ENCODE measurements at places on chromosomes 6 and 20. TPM values are rescaled to one million over a fixed set of nuclear protein-coding genes. Genes with fewer than 3 reads are reported as not detected.

The LY6G5C gene
- 1.1 TPM for total RNA-seq

The ME1 gene
- 17.0 TPM for total RNA-seq

The PAX1 gene
- not detected for total RNA-seq

The RIPPLY2 gene
- total RNA-seq, result not detected

The MMP24 gene
- 0.16 TPM for total RNA-seq

The CDH4 gene
- total RNA-seq, result 0.25 TPM

The GPLD1 gene
- total RNA-seq, result 0.27 TPM

The CFB gene
- 32.9 TPM for total RNA-seq

The C4A gene
- 33.5 TPM for total RNA-seq

The IRAK1BP1 gene
- total RNA-seq, result 7.9 TPM

The TULP4 gene
- 131 TPM for total RNA-seq

The CLVS2 gene
- total RNA-seq, result not detected

The RFX6 gene
- not detected for total RNA-seq

The BTN3A1 gene
- total RNA-seq, result 24.0 TPM

The CASS4 gene
- 0.49 TPM for total RNA-seq

The LCA5 gene
- 12.1 TPM for total RNA-seq

DNA sequence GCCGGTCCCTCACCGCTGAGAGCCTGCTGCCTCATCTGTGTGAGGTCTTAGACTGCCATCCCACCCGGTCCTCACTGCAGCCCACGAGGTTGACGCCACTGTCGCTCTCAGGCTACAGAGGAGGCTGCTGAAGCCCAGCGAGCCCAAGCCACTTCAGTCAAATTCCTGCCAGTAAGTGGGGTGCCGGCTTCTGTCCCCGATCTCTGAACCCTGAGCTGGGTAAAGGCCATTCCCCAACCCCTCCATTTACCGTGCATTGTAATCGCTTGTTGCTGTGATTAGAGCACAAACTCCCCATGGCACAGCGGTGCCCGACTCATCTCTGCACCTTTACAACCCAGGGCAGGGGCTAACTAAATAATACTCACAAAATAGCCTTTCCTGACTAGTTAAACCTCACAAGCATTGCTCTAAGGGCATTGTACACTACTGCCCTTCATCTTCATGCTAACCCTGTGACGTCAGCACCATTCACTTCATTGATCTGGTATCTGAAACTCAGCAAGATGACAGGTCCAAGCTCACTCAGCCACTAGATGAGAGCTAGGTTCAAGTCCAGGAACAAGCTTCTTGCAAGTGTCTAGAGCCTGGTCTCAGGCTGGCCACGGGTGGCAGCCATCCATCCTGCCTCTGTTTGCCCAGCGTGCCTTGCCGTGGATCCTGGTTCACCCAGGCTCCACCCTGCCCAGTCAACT, 122.7 kb downstream of the BCAS1 start:
- no peak for DNase-seq

DNA sequence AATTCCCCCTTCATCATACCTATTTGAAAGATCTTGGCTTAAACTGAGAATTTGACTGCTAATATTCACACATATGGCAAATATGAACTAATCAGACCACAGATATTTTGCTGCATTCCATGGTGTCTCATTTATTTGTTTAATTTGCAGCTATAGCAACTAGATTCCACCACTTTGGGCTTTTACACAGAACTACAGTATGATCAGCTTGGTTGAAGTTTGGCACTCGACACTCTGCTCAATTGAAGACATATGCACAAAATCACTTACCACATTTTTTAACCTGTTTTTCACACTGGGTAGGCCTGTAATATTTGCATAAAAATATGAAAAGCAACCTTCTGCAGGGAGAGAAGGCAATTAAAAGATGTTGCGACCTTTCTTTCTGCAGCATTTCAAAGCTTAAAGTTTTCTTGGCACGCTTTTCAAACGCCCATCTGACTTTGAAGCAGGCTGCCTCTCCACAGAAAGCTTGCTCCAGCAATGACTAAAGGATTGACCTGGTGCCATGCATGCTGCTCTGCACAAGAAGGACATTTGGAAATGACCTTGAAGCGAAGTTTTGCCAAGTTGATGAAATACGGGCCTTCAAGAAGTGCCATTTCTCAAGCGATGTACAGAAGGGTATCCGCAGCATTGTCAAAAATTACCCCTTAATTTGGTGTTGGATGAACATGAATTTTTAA, 126.7 kb downstream of the AIG1 start:
- peak; percentile 93 for DNase-seq

GRCh38 chr6:116268589-116269293, 11.0 kb downstream of the TSPYL1 start:
- DNase-seq, result peak; percentile 90

GRCh38 chr6:134249759-134250602, 67.9 kb downstream of the SGK1 start:
- DNase-seq, result peak; percentile 77

DNA sequence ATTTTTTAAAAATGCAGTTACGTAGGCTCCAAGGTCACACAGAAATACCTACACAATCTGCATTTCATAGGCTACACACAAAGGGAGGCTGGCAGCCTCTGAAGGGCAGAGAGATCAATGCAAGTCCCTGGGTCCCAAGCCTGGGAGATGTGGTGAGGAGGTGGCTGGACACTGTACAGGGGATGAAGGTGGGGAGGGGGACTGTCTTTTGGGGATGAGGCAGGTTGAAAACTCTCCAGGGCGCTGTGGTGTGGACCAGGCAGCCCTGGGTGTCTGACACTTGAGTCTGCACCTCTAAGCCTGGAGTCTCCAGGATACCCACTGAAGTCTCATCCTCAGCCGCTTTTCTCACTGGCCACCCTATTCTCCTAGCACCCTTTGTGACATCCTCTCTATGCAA, 24.5 kb downstream of the TXNDC5 start:
- no peak for DNase-seq

GRCh38 chr6:156102129-156102528, 646.5 kb upstream of the NOX3 start:
- peak; percentile 17 for DNase-seq

GRCh38 chr6:103885446-103885845, 974.3 kb downstream of the HACE1 start:
- no peak for DNase-seq

DNA sequence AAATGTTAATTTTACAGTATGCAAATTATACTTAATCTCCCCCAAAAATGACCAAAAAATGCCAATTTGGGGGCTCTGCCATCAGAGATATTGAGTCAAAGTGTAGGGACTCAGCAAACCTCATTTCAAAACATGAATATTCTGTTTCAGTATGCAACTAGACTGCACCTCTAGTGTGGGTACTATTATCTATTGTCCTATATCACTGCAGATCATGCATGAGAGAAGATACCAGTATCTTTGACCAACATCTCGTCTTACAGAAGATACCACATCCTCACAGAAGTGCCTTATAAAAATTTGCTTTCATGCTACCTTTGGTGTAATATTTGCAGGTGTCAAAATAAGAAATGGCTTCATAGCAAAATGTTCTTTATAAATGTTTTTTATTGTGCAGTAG, 623.8 kb downstream of the TENT5A start:
- no peak for DNase-seq

GRCh38 chr6:3607599-3607998, 143.9 kb downstream of the PXDC1 start:
- no peak for DNase-seq

- no peak for DNase-seq
Measured at GRCh38 chr6:157627195-157627966, 195.7 kb upstream of the SNX9 start.

GRCh38 chr6:5992551-5993225, 14.0 kb downstream of the NRN1 start:
- DNase-seq, result no peak

DNA sequence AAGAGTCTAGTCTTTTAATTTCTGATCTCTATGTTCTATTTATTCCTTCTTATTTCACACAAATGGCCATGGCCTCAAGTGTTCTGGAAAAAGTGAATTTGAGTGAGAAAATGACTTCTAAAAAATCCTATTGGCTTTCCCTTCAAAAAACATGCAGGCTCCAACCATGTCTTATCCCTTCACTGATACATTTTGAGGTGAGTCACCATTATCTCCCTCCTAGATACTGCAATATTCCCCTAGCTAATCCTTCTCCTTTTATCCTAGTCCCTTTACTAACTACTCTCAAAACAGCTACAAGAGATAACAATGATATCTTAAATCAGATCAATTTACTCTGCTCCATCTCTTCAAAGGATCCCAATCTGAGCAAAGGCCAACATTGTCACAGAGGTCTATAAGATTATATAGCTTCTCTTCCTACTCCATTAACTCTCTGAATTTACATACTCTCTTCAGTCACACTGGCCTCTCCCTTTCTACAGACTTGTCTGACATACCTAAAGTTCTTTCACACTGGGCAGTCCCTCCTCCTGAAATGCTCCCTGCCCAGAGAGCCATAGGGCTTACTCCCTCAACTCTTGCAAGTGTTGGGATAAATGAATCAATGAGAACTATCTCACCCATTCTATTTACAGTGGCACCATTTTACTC, 129.2 kb downstream of the TENT5A start:
- peak; percentile 16 for DNase-seq

DNA sequence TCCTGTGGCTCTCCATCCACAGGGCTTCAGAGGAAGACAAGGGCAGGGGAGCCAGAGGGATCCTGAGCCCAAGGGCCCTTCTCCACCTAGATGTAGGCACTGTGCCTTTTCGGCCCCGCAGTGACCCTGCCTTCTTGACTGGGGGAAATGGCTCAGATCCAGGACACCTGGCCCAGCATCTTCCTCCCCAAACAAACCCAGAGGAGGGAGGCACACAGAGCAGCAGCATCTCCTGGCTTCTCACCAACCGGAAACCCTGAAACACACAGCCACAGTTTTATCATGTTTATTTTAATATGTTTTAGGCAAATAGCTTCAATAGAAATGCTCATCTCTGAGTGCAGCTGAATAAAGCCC, 84.5 kb upstream of the LRFN2 start:
- DNase-seq, result no peak

DNA sequence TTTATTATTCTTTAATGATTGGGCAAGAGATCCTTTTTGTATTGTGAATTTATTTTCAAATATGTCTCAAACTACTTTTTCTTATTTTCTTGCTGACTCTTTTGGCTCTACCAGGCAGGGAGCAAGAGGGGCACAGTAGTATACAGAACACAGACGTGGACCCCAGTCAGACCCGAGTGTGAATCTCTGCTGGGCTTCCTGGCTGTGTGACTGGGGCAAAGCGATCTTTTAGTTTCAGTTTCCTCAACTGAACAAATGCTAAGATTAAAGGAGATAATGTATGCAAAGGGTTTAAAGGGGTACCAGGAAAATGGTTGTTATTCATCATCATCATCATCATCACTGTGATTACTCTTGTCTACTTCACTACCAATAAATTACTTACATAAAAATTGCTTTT, 317.5 kb downstream of the HIVEP2 start:
- no peak for DNase-seq

DNA sequence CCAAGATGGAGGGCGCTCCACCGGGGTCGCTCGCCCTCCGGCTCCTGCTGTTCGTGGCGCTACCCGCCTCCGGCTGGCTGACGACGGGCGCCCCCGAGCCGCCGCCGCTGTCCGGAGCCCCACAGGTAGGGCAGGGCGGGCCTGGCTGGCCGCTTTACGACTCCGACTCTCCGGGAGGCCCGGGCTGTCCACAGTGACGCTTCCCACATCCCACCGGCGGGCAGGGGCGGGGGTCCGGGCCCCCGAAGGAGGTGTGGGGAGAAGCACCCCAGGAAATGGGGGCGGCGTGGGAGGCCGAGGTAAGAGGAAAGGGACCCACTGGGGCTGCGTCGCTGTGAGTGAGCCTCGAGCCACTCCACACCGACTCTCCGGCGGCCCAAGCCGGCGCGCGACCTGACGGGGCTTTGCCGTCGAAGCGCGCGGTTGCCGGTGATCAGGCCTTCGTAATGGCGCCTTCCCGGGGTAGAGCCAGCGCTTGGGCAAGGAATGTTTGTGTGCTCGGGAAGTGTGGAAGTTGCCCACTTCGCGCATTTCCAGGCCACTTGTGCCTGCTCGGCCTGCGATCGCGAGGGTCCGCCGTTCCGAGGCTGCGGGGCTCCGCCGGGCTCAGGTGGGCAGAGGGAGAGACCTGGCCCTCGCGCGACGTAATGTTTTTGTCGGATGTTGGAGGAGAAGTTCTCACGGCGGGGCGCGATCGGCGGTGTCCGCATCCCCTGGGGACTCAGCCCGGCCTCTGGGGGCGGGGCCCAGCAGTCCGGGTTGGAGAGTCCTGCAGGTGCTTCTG, 427 bp downstream of the GINM1 start:
- DNase-seq, result peak; percentile 31

GRCh38 chr6:21961226-21961625, 335.6 kb downstream of the PRL start:
- DNase-seq, result no peak

GRCh38 chr20:3042625-3043024, 797 bp upstream of the GNRH2 start:
- peak; percentile 13 for DNase-seq

- DNase-seq, result no peak
Measured at GRCh38 chr20:13436530-13436929, 202.2 kb downstream of the TASP1 start.

DNA sequence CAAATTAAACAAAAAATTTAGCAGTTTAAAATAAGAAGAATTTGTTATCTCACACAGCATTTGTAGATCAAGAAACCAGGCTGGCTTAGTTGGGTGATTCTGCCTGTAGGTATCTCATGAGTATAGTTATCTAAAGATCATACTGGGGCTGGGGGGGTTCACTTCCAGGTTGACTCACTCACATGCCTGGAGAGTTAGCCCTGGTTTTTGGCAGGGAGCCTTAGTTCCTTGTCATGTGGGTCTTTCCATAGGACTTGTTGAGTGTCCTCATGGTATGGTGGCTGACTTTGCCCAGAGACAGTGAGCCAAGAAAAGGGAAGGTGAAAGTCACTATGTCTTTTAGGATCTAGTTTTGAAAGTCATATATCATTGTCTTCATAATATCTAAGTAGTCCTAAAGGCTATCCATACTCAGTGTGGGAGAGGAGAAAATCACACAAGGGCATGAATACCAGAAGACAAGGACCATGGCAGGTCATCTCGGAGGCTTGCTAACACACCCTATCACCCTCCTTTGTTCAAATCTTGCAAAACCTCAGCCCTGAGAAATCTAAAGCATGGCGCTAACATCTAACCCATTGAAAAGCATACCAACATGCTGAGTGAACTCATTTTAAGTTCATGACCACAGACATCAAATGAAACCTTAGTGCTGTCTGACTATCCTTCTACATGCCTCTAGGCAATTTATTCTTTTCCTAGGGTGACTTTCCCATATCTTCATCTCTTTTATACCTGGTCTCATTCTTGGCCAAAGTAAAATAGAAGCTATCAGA, 39.2 kb downstream of the CYP24A1 start:
- peak; percentile 47 for DNase-seq

- DNase-seq, result peak; percentile 30
Measured at GRCh38 chr6:1995636-1996035, 249.8 kb downstream of the GMDS start.

GRCh38 chr6:26270903-26271667, 93.9 kb upstream of the BTN3A2 start:
- DNase-seq, result peak; percentile 93

Measured in fibroblast of the aortic adventitia (primary cell).